Ovary (tissue), 10 donors: ENCODE measurements at places on chromosomes 12 and 14.

DNA sequence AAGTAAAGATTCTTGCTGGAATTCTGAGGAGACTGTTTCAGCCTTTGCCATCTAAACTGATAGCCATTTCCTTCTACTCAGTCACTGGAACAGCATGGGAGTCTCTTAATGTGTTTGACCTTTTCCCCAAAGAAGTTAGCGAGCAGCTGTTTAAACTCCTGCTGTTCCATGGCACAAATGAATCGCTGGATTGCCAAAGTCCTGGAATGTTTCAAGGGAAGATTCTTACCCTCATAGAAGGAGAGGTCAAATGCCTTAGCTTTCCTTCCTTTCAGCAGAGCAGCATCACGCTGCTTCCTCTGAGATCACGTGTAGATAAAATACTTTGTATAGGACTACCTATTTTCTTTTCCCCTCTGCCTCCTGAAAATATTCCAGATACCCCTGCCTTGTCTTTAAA, 10.5 kb upstream of the NR2C1 start:
- no peaks in the 10 kb centered on the region for H3K27me3 ChIP-seq
- H3K4me3 ChIP-seq = no peak overlapping the region
- peak overlapping the region; percentile 50 for H3K27ac ChIP-seq
- no peak for DNase-seq
- no peaks in the 10 kb centered on the region for H3K36me3 ChIP-seq

- H3K36me3 ChIP-seq = no peaks in the 10 kb centered on the region
- no peaks in the 10 kb centered on the region for H3K27me3 ChIP-seq
- H3K27ac ChIP-seq = no peak overlapping the region
- H3K4me1 ChIP-seq = no peaks in the 10 kb centered on the region
- DNase-seq = no peak
Measured at GRCh38 chr12:24304285-24304684, 354.8 kb upstream of the SOX5 start.

DNA sequence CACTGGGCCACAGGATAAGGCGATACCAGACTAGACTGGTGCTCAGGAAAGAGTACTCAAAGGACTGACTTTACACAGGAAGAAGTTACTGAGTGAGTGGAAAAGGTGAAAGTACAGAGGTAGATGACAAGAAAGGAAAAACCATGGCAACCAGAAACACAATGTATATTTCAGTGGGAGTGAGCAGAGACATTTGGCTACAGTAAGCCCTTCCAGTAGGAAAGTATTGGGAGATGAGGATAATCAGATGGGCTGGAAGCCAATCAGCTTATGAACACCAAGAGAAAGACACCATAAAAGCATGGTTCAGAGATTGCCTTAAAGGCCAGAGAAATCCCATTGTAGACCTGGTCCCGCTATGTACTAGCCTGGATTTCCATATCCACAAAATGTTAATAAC, 51.6 kb downstream of the TMTC1 start:
- no peaks in the 10 kb centered on the region for H3K27me3 ChIP-seq
- H3K4me1 ChIP-seq = peaks cover 3% of the 10 kb centered on the region
- H3K4me3 ChIP-seq = no peak overlapping the region
- no peak for DNase-seq
- no peak overlapping the region for H3K27ac ChIP-seq

DNA sequence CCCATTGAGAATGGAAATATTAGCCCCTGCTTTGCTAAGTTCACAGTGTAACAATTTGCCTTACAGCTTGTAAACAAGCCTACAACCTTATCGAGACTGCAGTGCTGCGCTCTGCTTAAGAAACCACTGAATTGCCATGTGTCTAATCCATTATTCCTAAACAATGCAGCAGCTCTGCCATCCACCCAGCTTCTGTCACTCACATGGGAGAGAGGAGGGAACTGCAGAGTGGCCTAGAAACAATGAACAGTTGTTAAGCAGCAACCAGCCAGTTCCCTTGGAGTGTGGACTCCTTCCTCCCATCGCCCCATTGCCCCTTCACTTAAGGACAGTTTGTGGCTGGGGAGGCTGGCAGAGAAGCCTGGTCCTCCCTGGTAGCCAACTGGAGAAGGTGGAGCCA, 42.9 kb downstream of the TESPA1 start:
- DNase-seq = no peak
- no peaks in the 10 kb centered on the region for H3K4me1 ChIP-seq
- H3K36me3 ChIP-seq = no peaks in the 10 kb centered on the region
- no peaks in the 10 kb centered on the region for H3K27me3 ChIP-seq

- H3K4me3 ChIP-seq = no peak overlapping the region
- no peaks in the 10 kb centered on the region for H3K36me3 ChIP-seq
- no peaks in the 10 kb centered on the region for H3K27me3 ChIP-seq
- no peak overlapping the region for H3K27ac ChIP-seq
Measured at GRCh38 chr14:102215576-102216250, 76.0 kb downstream of the WDR20 start.

GRCh38 chr12:116194935-116195431, 82.5 kb downstream of the MED13L start:
- no peak overlapping the region for H3K4me3 ChIP-seq
- H3K27me3 ChIP-seq = no peaks in the 10 kb centered on the region
- DNase-seq = no peak
- H3K4me1 ChIP-seq = peaks cover 11% of the 10 kb centered on the region
- H3K27ac ChIP-seq = no peak overlapping the region

DNA sequence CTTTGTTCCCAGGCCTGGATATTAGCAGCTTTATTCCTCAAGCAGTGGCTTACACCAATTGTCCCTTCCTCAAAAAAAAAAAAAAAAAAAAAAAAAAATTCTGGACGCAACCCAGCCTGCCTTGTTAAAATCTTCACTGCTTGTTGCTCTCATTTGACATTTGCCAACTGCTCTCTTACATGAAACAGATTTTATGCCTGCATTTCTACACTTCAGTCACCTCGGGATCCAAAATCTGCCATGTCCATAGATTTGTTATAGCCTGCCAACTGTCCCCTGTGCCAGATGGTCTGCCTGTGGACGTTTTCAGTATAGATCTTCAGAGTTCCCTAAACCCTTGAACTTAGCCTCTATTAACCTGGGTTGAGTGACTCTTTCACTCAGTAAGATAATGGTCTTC, 651.5 kb downstream of the FSCB start:
- no peaks in the 10 kb centered on the region for H3K36me3 ChIP-seq
- no peaks in the 10 kb centered on the region for H3K4me1 ChIP-seq
- no peak overlapping the region for H3K27ac ChIP-seq
- H3K27me3 ChIP-seq = no peaks in the 10 kb centered on the region
- H3K4me3 ChIP-seq = no peak overlapping the region

- H3K36me3 ChIP-seq = no peaks in the 10 kb centered on the region
- H3K4me1 ChIP-seq = peaks cover 4% of the 10 kb centered on the region
- no peak overlapping the region for H3K4me3 ChIP-seq
- no peaks in the 10 kb centered on the region for H3K27me3 ChIP-seq
Measured at GRCh38 chr12:110222433-110222832, 58.6 kb upstream of the ATP2A2 start.

GRCh38 chr14:88426271-88426670, 40.8 kb downstream of the SPATA7 start:
- H3K4me1 ChIP-seq = no peaks in the 10 kb centered on the region
- H3K4me3 ChIP-seq = no peak overlapping the region
- no peaks in the 10 kb centered on the region for H3K27me3 ChIP-seq
- DNase-seq = no peak
- H3K27ac ChIP-seq = no peak overlapping the region
- no peaks in the 10 kb centered on the region for H3K36me3 ChIP-seq

- no peaks in the 10 kb centered on the region for H3K36me3 ChIP-seq
- no peak for DNase-seq
- peaks cover 4% of the 10 kb centered on the region for H3K4me1 ChIP-seq
- H3K4me3 ChIP-seq = no peak overlapping the region
- H3K27ac ChIP-seq = no peak overlapping the region
Measured at GRCh38 chr12:2282318-2282717, 229.5 kb downstream of the CACNA1C start.

DNA sequence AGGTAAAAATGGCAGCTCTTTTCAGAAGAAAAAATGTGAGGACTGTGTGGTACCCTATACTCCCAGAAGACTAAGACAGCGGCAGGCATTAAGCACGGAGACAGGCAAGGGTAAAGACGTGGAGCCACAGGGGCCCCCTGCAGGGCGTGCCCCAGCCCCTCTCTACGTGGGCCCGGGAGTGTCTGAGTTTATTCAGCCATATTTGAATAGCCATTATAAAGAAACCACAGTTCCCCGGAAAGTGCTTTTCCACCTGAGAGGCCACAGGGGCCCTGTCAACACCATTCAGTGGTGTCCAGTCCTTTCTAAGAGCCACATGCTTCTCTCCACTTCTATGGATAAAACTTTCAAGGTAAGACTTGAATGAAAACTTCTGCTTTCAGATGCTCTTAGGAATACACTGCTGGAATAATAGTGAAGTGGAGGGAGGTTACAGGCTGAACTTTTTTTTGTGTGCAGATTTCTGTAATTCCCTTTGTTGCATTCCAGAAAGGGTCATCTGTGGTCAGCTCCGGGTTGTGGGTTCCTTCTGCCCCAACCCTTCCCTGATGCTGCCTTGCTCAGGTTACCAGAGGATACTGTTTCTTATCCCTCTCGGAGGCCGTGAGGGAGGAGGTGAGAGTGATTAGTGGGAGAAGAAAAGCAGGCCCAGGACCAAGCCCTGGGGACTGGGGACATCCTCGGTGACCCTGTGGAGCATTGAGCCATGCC, 58.4 kb downstream of the SLC25A47 start:
- no peak overlapping the region for H3K27ac ChIP-seq
- H3K36me3 ChIP-seq = no peaks in the 10 kb centered on the region
- no peak overlapping the region for H3K4me3 ChIP-seq
- H3K27me3 ChIP-seq = no peaks in the 10 kb centered on the region
- H3K4me1 ChIP-seq = peaks cover 2% of the 10 kb centered on the region

DNA sequence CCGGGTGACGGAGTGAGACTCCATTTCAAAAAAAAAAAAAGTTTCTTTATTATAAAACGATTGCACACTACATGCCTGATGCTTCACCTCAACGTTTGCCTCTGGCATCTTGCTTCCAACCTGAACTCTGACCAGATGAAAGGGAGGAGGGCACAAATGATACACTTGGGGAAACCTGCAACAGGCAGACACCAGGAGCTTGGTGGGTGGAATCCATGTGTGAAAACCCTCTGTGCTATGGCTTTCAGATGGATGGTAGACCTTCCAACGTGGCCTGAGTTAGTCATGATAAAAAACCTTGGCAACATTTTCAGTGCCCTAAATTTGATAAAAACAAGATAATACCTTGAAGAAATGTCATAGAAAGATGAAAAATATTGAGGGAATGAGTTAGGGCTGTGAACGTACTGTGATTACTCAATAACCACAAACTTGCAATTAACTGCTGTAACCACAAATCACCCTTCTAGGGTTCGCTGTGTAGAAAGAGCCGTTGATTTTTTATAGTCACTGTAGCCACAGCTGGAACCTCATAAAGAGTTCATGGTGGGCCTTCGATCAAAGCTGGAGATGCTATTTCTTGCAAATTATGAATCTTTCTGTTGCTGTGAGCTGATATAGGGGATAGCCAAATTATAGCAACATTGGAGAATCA, 26.1 kb upstream of the GZMB start:
- no peak overlapping the region for H3K27ac ChIP-seq
- no peak overlapping the region for H3K4me3 ChIP-seq
- DNase-seq = no peak
- H3K27me3 ChIP-seq = no peaks in the 10 kb centered on the region
- no peaks in the 10 kb centered on the region for H3K36me3 ChIP-seq

GRCh38 chr12:58860056-58860787, 60.1 kb downstream of the LRIG3 start:
- no peak overlapping the region for H3K4me3 ChIP-seq
- H3K27ac ChIP-seq = no peak overlapping the region
- H3K27me3 ChIP-seq = no peaks in the 10 kb centered on the region

DNA sequence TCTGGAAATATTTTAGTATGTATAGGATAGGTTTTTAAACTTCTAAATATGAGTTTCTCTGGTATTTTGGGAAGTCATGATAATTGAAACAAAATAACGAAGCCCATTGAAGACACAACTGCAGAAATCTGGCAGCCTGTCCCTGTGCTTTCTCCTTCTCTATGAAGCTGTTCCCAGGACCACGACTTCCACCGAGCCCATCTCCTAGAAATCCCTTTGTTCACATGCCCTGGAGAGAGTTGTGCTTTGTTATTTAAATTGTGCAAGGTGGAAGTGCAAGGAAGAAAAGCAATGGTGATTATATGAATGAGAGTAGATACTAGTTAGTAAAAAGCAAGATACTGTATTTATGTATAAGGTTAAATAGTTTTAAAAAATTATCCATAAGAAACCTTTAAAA, 32.2 kb downstream of the STK38L start:
- H3K4me3 ChIP-seq = no peak overlapping the region
- peaks cover 11% of the 10 kb centered on the region for H3K4me1 ChIP-seq
- DNase-seq = no peak
- H3K27me3 ChIP-seq = no peaks in the 10 kb centered on the region
- H3K36me3 ChIP-seq = no peaks in the 10 kb centered on the region

- no peak overlapping the region for H3K27ac ChIP-seq
- H3K36me3 ChIP-seq = no peaks in the 10 kb centered on the region
- no peaks in the 10 kb centered on the region for H3K27me3 ChIP-seq
- no peak for DNase-seq
- H3K4me1 ChIP-seq = no peaks in the 10 kb centered on the region
- H3K4me3 ChIP-seq = no peak overlapping the region
Measured at GRCh38 chr12:124115496-124115895, 142.5 kb downstream of the ZNF664 start.

- H3K36me3 ChIP-seq = no peaks in the 10 kb centered on the region
- H3K4me1 ChIP-seq = peaks cover 4% of the 10 kb centered on the region
- H3K4me3 ChIP-seq = no peak overlapping the region
- H3K27ac ChIP-seq = no peak overlapping the region
- no peaks in the 10 kb centered on the region for H3K27me3 ChIP-seq
- DNase-seq = no peak
Measured at GRCh38 chr14:83863042-83863774, 1666.7 kb upstream of the FLRT2 start.

DNA sequence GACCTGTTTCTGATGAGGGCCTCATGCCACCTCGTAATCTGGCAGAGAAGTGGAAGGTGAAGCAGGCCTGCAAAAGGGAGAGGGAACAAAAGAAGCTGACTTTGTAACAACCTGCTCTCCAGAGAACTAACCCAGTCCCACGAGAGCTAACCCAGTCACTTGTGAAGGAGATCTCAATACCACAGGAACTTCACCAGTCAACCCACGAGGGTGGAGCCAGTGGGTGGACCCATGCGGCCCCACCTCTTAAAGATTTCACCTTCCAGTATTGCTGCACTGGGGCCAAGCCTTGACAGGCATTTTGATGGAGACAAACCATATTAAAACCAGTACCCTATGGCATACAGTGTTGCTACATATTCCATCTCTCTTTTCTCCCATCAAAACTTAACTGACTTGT, 55.1 kb downstream of the SERPINA10 start:
- H3K27ac ChIP-seq = no peak overlapping the region
- no peak overlapping the region for H3K4me3 ChIP-seq
- no peaks in the 10 kb centered on the region for H3K4me1 ChIP-seq
- no peaks in the 10 kb centered on the region for H3K36me3 ChIP-seq

GRCh38 chr12:14723763-14724162, 27.4 kb upstream of the GUCY2C start:
- DNase-seq = no peak
- no peaks in the 10 kb centered on the region for H3K27me3 ChIP-seq
- H3K4me3 ChIP-seq = no peak overlapping the region
- no peak overlapping the region for H3K27ac ChIP-seq
